ENCODE measurements at places on chromosomes 6 and 20. TPM values are rescaled to one million over a fixed set of nuclear protein-coding genes. Genes with fewer than 3 reads are reported as not detected.

GRCh38 chr6:163538331-163538730, 123.8 kb downstream of the QKI start:
- DNase-seq: no peak

OLIG3 gene
- total RNA-seq: not detected

SEL1L2 gene
- not detected for total RNA-seq

SPTLC3 gene
- 65.9 TPM for total RNA-seq
